ENCODE measurements at places on chromosomes 16 and 17.
A peak's percentile ranks its signal among the peaks of the same experiment; 100 is the strongest.

GRCh38 chr16:74868501-74868900 is 93.9 kb upstream of the FA2H start:
- peak; percentile 62 for DNase-seq

DNA sequence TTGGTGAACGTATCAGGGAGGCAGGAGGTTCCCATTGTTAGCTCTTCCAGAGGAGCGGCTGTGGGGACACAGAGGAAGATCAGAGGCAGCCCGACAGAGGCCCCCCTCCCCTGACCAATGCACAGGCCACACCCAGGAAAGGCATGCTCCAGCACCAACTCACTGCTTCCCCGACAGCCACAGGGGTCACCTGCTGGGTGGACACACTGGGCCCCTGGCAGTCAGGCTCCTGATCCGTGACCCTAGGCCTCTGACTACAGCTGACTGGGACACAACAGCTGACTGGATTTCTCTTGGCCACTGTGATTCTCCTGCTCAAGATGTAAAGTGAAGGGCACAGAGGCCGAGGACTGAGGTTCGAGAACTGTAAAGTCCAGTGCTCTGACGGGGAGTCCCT is 63.5 kb downstream of the IL21R start:
- DNase-seq = no peak

- no peak for DNase-seq
Measured at GRCh38 chr16:86384263-86384649, 126.1 kb upstream of the FOXF1 start.

- DNase-seq = no peak
Measured at GRCh38 chr17:61574542-61575351, 16.3 kb downstream of the NACA2 start.

DNA sequence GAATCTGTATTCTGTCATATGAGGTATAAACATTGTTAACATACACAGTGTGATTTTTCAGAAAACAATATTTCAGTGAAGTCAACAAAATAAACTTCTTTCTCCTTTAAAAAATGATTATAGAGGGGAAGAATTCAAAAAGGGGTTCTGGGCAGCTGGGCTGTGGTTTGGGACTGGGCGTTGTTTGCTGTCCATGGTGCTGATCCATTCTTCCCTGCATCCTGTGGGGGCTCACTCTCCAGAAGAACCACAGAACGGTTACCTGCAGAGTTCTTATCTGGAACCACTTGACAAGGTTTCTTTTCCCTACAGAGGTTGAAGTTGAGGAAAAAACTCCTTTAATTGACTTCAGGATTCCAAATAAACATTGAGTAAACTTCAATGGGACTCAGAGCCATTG is 1091.0 kb downstream of the CDH8 start:
- DNase-seq = no peak

- no peak for DNase-seq
Measured at GRCh38 chr16:720447-720989, 428 bp upstream of the ANTKMT start.

GRCh38 chr17:77744066-77744988 is 214.2 kb upstream of the TNRC6C start:
- DNase-seq = no peak

- DNase-seq = no peak
Measured at GRCh38 chr16:30746638-30747175, 1.5 kb upstream of the PHKG2 start.

DNA sequence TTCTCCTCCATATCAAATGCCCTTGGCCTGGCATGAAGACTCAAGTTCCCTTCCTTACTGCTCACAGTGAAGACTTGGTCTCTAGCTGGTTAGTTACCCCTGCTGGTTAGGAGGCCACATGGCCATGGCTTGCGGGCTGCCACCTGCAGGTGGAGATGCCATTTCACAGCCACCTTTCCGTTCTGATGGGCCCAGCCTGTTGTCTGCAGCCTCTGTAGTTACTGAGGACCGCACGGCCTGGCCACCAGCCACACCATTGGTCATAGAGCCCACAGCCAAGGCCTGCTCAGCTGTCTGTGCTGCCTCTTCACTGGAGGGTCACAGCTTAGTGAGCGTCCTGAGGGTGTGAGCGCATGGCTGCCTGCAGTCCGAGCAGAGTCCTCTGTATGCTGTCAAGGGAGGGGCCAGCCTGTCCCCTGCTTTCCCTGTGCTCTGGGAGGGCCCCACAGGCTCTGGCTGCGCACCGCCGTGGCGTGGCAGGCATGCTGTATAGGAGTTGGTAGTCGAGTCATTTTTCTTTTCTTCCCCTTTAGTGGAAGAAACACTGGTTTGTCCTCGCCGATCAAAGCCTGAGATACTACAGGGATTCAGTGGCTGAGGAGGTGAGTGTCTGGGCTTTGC is 59.2 kb downstream of the PLD6 start:
- peak; percentile 41 for DNase-seq

DNA sequence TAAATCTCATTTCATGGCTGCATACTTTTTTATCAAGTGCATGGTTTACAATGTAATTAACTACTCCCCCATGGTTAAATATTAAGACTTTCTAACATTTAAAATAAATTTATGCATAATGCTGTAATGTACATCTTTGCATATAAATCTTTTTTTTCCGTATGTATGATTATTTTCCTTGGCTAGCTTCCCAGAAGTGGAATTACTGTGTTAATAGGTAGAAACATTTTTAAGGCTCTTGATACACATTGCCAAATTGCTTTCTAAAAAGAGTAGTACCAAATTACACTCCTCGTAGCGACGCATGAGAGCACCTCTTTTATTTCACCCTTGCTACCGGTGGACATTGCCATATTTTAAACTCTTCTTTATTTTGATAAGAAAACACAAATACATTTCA is 141.1 kb downstream of the DNAH9 start:
- no peak for DNase-seq

DNA sequence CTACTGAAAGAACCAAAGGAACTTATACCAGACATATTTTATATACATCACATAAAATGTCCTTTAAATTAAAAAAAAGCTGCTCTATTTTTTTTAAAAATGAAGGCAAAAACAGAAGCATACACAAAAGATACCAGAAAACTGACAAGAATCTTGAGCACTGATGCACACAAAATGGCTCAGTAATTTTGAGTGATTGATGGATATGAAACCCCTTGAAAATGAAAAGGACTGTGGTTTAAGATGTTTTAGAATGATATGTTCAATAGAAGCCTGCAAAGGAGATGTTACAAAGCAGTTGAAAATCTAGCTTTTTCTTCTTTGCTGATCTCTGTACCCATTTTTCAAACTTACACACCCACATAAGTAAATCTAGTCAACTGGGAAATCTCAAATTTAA is 2.7 kb downstream of the C16orf87 start:
- no peak for DNase-seq

DNA sequence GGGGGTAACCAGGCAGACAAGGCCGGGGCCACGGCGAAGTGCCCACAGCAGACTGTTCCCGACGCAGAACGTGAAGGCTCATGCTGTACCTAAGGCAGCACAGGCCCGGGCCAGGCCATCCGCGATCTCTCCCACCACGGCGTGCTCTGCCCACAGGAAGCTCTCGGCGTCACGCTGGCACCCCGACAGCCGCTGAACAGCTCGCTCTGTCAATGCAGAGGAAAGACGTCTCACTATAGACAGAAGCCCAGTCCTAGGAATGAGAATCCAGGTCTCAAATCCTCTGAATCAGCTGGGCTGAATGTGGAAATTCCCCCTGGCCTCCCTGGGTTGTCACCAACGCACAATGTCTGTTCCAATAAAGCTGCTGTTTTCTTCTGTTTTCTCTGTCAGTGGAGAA is 21.4 kb downstream of the SERPINF1 start:
- DNase-seq = no peak

DNA sequence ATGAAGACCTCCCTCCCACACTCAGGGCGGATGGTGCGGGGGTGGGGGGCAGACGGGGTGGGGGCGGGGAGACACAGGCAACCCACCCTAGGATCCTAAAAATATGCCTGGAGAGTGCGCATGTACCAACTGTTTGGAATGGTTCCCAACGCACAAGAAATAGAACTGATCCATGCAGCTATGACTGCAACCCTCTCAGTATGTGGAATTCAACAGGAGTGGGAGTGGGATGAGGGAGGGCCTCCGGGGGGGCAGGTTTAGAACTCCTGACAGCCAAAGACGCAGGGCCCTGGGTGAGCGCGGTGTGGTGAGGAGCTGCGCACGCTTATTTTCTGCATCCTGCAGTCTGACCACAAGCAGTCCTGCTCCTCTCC is 1.1 kb upstream of the P2RX5 start:
- no peak for DNase-seq

DNA sequence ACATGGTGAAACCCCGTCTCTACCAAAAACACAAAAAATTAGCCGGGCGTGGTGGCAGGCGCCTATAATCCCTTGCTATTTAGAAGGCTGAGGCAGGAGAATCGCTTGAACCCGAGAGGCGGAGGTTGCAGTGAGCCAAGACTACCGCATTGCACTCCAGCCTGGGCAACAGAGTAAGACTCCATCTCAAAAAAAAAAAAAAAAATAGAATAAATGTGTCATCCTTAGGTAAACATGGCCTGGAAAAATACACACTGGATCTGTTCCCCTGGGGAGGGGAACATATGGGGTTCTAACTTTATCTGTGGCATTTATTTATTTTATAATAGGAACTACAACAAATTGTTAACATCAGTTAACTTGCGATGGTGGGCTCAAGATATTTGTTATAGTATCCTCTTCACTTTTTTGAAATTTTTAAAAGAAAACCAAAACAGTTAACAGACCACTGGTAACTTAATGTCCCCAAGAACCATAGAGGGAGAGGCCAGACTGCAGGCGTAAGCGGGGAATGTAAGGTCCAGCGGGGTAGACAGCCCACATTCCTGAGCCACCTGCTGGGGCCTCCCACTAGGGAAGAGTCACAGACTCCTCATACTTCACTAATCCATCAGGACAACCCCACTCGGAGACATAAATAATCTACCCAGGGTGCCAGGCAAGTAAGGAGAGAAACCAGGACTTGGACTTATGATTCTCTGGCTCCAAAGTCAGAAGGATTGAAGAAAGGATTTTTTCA is 12.5 kb upstream of the TXNDC11 start:
- DNase-seq = no peak

DNA sequence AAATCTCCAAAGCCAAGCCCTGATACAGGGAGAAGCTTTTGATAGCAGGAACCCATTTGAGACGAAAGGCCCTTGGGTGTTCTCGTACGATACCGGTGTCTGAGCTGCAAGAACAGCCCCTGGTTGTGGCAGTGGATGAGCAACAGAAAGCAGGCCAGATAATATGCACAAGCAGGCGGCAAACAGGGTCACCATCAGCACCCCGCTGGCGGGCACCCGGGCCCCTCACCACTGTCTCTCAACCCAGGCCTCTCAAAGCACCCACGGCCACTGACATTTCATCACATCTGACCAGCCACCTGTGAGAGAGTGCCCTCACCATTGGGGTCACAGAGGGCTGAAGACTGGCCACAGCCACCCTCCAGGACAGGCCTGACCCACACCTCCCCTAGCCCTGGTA is 230.4 kb downstream of the C16orf78 start:
- no peak for DNase-seq

GRCh38 chr17:45942284-45942683 is 47.9 kb downstream of the MAPT start:
- DNase-seq = no peak

DNA sequence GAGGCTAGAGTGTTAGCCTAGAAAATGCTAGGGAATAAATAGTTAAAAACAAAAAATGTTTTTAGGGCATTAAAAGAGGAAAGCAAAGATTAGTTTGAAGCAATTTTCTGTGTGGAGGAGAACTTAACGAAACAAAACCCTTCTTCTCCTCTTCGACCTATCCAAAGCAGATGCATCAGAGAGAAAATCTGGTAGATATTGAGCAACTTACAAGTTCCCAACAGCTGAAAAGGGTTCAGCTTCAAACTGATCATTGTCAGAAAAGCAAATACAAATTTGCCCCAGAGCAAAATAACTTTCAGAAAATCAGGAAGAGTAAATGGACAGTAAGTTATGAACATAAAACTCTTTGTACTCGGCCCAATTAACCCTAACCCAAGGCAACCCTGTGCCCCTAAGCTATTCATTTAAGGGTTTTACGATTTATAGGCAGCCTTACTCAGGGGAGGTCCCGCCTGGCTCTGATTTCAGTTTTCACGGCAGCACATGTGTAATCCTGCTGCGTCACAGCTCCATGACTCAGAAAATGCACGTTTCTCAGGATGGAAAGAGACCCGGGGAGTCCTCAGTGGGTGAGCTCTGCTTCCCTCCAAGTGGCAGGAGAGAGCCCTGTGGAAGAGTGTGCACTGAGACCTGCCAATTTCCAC is 405.7 kb upstream of the SALL1 start:
- DNase-seq = no peak

- DNase-seq = no peak
Measured at GRCh38 chr17:32327911-32328310, 14.1 kb downstream of the C17orf75 start.

DNA sequence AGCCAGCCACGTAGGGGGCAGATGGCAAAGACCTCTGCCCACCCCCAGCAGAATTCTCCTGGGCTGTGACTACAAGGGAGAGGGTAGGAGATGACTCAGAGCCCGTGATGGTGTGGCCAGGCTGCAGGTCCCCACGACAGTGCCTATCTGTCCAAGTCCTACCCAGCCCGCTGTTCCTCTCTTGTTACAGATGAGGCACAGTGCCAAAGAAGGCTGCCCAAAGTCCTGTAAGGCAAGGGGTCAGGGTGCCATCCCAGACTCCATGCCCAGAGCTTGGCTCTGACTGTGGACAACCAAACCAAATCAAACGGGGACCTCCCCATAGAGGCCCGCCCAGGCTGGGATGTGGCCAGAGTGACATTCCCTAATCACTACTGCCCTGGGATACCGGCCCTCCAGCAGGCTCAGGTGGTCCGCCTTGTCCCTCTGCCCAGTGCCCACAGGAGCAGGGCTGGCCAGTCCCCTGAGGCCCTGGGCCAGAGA is 12.6 kb upstream of the BCAR1 start:
- no peak for DNase-seq

- DNase-seq = no peak
Measured at GRCh38 chr17:62807812-62808575, at the start of gene MARCHF10. Gene MARCHF10 (minus strand): TSS chr17:62808314. CDS start chr17:62801735, 6,579 bp downstream.

GRCh38 chr17:64084940-64085649 is 44.8 kb downstream of the ERN1 start:
- no peak for DNase-seq

DNA sequence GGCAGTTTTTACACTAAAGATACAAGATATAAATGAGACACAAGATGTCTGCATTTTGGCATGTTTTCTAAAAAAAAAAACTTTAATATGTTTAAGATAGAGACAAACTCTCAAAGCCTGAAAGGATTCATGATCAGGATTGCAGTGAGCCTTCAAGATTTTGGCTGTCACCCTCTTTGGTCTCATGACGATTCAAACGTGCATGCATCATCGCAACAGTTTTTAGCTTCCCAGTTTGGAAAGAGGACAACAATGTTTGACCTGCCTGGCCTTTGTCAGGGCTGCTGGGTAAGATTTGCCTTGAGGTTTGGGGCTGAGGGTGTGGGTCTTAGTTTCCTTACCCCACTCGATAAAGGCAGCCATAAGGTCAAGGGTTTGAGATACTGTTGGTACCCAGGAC is 134.1 kb downstream of the RGS9 start:
- no peak for DNase-seq

DNA sequence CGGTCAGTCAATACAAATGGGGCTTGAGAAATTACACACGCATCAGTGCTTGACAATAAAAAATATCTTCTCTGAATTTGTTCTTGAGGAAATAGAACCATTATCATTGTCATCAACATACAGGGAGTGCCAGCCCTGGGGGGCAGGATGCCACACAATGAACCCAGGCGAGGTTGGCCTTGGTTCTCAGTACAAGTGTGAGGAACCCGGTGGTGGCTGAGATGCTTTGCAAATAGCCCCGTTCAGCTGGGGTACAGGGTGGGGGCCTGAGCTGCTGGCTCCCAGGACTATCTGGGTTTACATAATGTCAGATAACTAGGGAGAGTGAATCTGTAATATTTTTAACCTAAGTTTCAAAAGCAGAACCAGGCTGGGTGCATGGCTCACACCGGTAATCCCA is 112.8 kb upstream of the CDC42EP4 start:
- no peak for DNase-seq
